SIG-M5 (cell line): ENCODE measurements at places on chromosomes 7 and 10.

GRCh38 chr10:124618470-124619073 is 125.6 kb downstream of the FAM53B start:
- no peak for DNase-seq

DNA sequence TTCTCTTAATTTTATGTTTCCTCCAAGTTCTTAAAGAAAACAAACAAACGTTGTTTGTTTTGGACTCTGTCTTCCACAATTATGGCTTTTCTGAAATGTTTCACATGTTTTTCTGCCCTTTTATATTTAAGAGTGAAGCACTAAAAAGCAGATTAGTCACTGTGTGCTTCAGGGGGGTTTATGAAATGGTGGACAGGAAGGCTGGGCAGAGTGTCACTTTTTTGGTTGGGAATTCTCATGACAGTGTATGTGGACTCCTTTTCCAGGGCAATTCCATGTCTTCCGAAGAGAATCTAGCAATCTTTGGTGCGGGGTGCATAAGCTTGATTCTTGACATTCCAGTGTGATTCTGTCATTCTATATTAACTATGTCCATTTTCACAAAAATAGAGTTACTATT is 669.4 kb downstream of the PARD3 start:
- no peak for DNase-seq

- DNase-seq = no peak
Observed at GRCh38 chr7:91397612-91398011, 133.4 kb downstream of the FZD1 start.

DNA sequence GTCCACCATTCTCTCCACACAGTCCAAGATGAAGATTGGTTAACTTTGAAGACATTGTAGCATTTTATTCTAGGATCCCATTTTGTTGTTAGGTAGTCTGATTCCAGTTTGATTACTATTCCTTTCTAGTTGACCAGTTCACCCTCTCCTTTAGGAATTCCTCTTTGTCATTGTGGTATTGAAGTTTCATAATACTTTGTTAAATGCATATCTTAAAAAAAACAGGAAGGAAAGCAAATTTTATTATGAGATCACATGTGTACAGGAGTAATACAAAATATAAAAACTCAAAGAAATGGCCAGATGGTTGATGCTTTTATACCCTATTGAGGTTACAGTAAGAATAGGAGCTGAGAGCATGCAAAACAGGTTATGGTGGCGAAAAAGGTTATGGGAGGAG is 15.5 kb upstream of the SEMA3C start:
- no peak for DNase-seq

- DNase-seq = no peak
Observed at GRCh38 chr10:49089152-49089551, 26.2 kb downstream of the VSTM4 start.

DNA sequence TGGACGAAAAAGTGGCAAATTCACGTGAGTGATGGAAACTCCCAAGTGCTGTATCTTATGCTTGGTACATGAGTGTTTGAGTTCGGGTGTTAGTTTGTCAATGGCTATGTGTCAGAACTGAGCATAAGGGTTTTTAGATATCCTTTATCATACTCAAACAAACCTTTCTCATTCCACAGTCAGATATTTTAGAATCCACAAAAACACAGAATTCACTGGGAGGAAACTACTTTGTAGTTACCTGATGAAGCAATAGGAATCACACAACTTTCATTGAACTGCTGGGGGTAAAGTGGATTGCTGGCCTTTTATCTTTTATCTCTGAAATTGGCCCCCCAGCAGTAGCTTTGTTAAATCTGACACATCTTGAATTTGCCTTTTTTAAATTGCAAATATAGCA is 64.0 kb downstream of the DKK1 start:
- DNase-seq = no peak

- no peak for DNase-seq
Observed at GRCh38 chr10:98339799-98340198, 71.8 kb upstream of the LOXL4 start.

DNA sequence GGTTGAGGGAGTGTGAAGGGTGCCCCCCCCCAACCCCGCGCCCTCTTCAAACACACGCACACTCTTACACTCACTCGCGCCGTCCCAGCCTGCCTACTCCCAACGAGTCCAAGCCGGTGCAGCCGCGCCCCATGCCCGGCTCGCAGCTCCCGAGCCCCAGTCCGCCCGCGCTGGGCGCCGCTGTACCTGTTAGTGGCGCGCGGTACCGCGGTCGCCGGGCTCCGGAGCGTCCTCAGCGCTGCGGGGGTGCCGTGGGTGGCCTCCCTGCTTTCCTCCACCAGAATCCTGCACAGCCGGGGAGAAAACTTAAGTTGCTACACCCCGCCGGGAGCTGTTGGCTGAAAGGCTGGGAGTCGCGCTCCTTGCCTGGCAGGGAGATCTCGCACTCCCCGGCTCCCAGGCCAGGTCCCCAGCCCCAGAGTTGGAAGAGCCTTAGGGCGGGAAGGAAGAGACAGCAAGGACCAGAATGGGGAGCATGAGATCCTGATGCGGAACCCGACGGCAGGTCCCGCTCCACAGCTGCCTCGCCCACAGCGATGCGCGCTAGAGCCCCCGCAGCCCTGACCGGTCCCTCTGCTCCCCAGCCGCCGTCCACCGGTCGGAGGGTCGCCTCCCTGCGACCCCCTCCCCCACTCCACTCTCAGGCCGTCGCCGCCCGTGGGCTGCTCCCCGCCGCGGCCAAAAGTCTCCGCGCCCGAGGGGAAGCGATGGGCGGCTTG is 863 bp downstream of the ST8SIA6 start:
- no peak for DNase-seq

GRCh38 chr10:111835574-111835973 is 348.0 kb downstream of the GPAM start:
- DNase-seq = no peak
